ENCODE measurements at places on chromosomes 1 and 21.

- DNase-seq, result no peak
These were observed 3.9 kb downstream of the EPHA2 start for GRCh38 chr1:16151995-16152384.

- DNase-seq, result no peak
These were observed 49.3 kb upstream of the RABGAP1L start for GRCh38 chr1:174110053-174110452.

- no peak for DNase-seq
These were observed 73.4 kb upstream of the MCOLN3 start for GRCh38 chr1:85121744-85122143.

GRCh38 chr1:227532019-227532619 lies 31.2 kb upstream of the ZNF678 start:
- DNase-seq, result no peak

DNA sequence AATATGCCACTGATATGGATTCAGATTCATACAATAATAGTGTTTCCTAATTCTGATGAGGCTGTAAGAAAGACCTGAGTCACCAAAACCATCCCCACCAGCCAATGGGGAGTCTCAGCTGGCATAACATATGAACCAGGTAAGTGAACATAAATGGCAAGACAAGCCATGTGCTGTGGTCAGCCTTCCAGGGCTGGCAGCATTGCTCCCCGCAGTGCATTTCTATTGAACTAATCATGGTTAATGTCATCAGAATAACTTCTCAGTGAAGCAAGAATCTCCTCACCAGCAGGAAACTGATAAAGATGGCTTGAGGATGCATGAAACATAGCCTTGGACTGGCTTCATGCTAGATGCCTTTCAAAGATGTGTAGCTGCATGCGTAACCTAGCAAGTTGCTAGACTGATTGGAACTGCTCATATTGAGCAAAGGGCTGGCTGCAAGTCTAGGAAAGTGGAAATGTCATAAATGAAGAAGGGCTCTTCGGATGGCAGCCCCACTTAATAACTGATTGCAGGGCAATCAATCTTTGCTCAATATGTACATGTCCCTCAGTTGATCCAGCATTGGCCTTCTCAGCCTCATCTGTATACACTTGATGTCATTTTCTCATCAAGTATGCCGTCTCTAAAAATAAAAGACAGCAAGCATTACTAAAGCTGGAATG lies 88.0 kb downstream of the NTNG1 start:
- DNase-seq, result no peak

- DNase-seq, result no peak
These were observed 7.7 kb downstream of the ARMH1 start for GRCh38 chr1:44681905-44682882.

DNA sequence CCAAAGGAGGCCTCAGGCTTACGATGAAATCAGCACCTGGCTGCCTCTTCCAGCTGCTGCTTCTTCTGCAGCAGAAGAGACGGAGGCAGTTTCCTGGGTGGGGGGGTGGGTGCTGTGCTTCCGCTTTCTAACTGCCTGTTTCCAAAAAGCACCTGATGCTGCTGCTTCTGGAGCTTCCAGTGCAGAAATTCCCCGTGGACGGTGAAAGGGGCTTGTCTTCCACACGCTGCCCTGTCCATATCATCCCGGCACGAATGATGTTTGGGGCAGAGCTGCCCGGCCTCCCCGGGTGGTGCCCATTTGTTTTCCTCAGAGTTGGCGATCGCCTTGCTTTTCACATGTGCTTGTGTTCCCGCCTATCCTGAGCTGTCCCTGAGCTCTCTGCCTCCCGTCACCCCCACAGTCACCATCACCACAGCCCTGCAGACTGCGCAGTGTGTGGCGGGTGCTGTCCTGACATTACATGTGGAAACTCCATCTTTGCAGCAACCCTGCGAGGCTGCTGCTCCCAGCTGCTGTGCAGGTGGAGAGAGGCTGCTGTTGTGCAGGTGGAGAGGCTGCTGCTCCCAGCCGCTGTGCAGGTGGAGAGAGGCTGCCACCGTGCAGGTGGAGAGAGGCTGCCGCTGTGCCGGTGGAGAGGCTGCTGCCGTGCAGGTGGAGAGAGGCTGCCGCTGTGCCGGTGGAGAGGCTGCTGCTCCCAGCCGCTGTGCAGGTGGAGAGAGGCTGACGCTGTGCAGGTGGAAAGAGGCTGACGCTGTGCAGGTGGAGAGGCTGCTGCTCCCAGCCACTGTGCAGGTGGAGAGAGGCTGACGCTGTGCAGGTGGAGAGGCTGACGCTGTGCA lies 1.8 kb downstream of the TTLL10 start:
- no peak for DNase-seq

DNA sequence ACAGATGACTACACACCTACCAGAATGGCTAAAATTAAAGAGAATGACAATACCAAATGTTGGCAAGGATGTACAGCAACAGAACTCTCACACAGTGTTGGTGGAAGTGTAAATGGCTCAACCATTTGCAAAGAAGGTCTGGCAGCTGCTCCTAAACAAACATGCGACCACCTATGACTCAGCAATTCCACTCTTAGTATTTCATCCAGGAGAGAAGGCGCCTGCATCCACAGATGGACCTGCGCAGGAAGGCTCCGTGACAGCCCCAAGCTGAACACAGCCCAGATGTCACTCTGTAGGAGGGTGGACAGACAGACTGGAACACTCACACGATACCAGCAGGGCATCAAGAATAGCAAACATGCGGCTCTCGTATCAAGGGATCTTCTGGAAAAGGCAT lies 6.7 kb downstream of the PTTG1IP start:
- DNase-seq, result no peak

- no peak for DNase-seq
These were observed 468.8 kb upstream of the RUNX1 start for GRCh38 chr21:35517865-35518264.

- DNase-seq, result no peak
These were observed 27.2 kb upstream of the BCL10 start for GRCh38 chr1:85303440-85304162.

GRCh38 chr1:231940701-231941100 lies 314.1 kb downstream of the DISC1 start:
- DNase-seq, result no peak

GRCh38 chr1:211968200-211968834 lies 67.0 kb downstream of the INTS7 start:
- no peak for DNase-seq

DNA sequence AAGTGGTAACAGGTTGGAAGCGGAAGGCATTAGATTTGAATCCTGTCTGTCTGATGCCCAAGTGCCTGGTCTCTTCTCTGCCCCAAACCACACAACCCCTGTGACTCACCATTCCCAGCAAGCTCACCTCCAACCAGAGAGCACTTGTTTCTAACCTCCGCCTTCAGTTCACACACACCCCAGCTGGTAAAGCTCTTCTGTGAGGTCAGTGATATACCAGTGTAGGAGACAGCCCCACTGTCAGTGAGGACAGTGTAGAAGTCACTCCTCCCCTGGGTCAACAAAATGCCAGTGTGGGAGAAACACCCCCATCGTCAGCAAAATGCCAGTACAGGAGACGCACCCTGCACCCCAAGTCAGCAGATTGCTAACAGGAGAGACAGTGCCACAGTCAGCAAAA lies 2.6 kb downstream of the RIMS3 start:
- DNase-seq, result no peak

DNA sequence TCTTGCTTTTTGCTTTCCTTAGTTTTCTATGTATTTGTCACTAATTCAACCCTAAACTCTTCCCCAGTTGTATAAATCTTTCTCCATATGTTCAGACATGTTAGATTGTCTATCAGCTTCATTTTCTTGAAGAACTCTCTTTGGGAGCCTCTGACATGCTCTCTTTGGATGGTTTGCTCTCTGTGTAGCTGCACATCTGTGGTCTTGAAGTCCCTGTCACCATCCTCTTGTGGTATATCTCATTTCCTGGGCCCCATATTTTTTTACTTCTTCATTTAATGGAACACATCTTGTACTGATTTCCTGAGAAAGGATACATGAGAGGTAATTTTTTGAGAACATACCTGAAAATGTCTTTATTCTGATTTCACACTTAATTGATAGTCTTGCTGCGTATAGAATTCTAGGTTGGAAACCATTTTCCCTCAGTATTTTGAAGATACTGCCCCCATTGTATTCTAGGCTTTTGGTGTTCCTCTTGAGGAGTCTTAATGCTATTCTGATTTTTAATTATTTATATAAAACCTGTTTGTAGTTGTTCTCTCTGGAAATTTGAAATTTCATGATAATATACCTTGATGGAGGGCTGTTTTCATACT lies 72.6 kb downstream of the ST3GAL3 start:
- no peak for DNase-seq

DNA sequence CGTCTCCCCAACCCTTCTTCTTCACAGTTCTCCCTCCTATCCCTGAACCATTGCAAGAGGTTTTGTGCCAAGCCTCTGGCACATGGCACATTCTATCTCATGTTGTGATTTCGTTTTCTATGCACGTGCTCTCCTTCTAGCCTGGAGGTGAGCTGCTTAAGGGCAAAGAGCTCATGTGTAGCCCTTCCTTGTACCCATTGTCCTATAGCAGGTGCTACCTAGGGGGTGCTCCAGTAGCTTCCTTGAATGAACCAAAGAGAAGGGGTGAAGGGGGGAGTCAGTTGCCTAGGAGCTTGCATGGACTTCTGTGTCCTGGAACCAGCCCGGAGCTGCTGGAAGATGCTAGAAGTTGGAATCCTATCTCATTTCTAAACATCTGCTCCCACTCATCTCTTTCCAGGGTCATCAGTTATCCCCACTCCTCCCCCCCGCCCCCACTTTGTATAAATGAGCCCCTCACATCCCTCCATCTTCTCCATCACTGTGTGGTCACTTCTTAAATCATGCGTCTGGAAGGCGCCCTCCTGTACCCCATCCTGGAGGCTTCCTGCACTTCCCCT lies 535 bp upstream of the DISC1 start:
- no peak for DNase-seq

DNA sequence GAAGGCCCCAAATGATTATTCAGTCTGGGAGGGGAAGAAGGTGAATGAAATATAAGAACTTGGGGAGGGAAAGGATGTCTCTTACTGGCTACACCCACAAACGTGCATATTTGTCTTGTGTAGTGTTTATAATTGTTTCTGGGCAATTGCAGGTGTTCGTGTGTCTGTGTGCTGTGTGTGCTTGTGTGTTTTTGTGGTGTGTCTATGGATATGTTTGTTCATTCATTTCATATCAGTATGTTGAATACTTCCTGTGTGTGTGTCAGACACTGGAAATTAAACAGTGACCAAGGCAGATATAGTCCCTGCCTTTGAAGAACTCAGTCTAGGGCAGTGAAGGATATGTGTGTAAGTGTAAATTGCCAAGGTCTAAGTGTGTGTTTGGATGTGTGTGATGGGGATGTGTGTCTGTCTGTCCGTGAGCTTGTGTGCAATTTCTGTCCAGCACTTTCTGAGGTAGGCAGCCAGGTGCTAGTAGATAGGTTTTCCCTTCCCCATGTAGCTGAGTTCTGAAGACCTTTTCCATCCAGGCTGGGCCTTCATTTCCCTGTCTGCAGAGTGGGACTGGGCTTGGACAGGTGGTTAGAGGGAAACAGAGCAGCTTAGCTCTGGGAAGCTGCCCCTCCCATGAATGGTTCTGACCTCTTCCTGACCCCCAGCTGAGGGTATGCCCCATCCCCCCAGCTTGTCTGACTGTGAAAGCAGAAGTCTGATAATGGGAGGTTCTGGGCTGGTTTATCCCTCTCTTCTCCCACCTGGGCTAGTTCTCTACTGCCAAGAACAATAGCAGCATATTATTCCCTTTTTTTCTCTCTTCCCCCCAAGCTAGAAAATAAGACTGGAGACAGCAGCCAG lies 3.8 kb downstream of the AGO1 start:
- no peak for DNase-seq

GRCh38 chr21:38810034-38810825 lies 4.5 kb downstream of the ETS2 start:
- no peak for DNase-seq

GRCh38 chr1:234398849-234399381 lies 25.7 kb downstream of the COA6 start:
- no peak for DNase-seq

DNA sequence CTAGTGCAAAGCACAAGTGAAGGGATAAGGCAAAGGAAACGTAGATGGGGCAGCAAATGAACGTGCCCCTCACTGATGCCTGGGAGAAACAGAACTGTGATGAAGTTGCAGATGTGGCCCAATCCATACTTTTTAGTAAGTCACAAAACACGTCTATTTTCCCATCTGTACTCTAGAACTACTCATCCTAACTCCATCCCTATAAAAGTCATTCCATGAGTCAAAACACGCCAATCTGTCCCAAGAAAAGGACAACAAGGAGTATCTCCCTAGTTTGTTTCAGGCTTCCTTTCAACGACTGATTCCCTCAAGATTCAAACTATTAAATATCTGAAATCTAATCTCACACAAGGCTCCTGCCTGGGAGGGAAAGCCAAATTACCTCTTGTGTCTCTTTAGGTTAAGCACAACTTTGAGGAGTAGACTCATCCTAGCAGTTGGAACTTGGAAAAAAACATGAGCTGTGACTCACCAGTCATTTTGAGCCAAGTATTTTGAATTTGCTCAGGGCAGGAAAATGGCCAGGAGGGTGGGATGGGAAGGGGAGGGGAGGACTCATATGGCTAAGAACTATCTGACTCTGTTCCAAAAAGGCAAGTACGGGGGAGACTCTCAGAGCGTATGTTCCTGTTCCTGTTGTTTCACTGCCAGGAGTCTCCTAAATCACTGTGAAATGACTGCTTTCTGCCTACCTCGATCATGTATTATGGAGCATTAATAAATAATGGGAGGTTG lies 214.5 kb upstream of the CAMK1G start:
- DNase-seq, result no peak

- DNase-seq, result no peak
These were observed 13.6 kb downstream of the MTR start for GRCh38 chr1:236808564-236809130.

- DNase-seq, result no peak
These were observed 108.7 kb upstream of the DUSP10 start for GRCh38 chr1:221850470-221851187.

GRCh38 chr1:67213164-67213563 lies 46.9 kb downstream of the IL23R start:
- DNase-seq, result no peak

- DNase-seq, result no peak
These were observed 10.0 kb downstream of the SLC16A4 start for GRCh38 chr1:110380672-110381283.

DNA sequence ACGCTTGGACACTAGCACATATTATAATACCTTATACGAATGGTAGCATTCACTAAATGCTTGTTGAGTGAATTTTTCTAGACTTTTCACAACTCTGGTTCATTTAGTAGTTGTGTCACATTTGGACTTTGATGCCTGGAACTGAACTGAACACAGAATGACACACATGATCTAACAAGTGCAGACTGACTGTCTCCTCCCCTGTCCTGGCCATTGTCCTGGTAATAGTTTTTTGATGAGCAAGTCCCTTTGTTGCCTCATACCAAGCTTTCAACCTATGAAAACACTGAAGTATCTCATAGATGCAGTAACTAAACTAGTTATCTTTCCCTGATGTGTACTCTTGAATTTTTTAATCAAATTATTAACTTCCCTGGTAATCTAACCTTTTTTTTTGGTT lies 66.4 kb downstream of the LRRC8D start:
- DNase-seq, result no peak

All from hematopoietic multipotent progenitor cell treated with erythropoietin and hydrocortisone succinate and interleukin-3 and kit ligand, for 17 days (in vitro differentiated cells).